ENCODE measurements at places on chromosomes 4 and X.

- DNase-seq = peak; percentile 15
Observed at GRCh38 chrX:106415276-106415895, 196.4 kb upstream of the RADX start.

- DNase-seq = peak; percentile 38
Observed at GRCh38 chrX:131288738-131289511, at the start of gene IGSF1. IGSF1 (minus strand) TSS chrX:131289306; CDS start chrX:131286674, 2,632 bp downstream.

- no peak for DNase-seq
Observed at GRCh38 chr4:151389311-151389710, 19.7 kb upstream of the FHIP1A start.

DNA sequence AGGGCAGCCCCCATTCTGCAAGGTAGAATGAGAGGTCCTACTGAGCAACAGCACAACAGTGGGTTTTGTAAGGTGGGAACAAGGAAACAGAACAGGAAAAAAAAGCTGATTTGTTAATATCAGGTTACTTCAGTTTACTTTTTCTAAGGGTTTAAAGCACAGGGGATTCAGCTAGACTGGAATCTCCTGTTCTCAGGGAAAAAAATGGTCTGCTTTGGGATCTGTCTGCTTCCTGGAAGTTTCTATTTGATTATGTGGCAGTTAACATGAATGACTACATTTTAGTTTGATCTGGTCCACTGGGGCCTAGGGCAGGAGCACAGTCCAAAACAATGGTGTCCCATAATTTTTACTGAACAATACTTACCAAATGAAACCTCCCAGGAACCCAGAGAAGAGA, 104.6 kb downstream of the FBXW7 start:
- DNase-seq = no peak

GRCh38 chrX:154040863-154041262, 21.2 kb upstream of the IRAK1 start:
- no peak for DNase-seq

GRCh38 chr4:148634476-148634875, 192.3 kb upstream of the NR3C2 start:
- DNase-seq = peak; percentile 3

GRCh38 chr4:94974773-94975172, 217.0 kb downstream of the BMPR1B start:
- DNase-seq = peak; percentile 36

- no peak for DNase-seq
Observed at GRCh38 chr4:84907145-84907544, 59.3 kb downstream of the WDFY3 start.

DNA sequence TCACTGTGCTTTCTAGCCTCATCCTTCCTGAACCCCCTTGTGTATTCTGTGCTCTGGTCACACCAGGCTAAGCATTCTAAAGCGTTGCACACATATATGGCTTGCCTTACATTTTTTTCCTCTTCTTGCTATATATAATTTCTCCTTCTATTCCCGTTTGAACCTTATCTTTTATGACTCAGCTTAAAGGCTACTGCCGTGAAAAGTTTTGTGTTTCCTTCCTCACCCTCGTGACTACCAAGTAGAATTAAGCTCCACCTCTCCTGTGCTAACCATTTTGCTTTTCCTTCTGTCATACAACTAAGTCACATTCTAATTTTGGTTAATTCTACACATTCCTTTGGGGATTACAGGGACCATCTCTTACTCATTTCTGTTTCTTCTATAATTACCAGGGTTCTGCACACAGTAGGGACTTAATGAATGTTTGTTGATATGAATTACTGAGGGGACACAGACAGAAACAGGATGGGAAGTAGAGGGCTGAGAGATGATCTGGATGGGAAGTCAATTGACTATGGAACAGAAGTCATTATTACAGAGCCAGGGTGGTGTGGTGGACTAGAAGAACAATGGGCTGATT, 67.1 kb downstream of the DOCK11 start:
- DNase-seq = peak; percentile 21

DNA sequence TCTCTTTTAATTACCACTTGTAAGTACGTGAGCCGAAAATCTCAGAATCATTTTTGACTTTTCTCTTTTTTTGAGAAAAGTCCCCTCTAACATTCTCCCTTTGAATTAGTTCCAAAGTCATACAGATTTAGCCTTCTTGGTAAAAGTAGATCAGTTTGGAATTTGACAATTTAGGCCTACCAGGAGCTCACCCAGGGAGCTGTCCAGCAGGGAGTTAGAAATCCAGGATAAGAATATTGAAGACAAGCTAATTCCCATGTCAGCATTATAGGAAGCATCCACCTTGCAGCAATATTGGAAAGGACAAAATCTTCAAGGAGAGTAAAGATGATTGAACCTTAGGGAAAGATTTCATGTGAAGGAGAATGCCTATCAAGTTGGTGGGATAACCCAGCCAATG, 352.2 kb upstream of the CPEB2 start:
- peak; percentile 30 for DNase-seq

DNA sequence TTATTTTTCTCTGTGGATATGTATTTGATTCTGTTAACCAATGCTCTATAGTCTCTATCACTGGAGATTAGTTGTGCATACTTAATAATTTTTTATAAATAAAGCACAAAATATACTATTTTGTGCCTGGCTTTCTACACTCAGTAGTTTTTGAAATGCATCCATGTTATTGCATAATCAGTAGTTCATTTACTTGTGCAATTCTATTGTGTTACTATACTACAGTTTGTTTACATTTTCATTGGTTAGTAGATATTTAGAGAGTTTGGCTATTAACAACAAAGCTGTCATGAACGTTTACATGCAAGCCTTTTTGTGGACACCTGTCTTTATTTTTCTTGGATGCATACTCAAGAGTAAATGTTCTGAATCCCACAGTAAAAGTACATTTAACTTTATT, 265.0 kb upstream of the FAT4 start:
- no peak for DNase-seq

DNA sequence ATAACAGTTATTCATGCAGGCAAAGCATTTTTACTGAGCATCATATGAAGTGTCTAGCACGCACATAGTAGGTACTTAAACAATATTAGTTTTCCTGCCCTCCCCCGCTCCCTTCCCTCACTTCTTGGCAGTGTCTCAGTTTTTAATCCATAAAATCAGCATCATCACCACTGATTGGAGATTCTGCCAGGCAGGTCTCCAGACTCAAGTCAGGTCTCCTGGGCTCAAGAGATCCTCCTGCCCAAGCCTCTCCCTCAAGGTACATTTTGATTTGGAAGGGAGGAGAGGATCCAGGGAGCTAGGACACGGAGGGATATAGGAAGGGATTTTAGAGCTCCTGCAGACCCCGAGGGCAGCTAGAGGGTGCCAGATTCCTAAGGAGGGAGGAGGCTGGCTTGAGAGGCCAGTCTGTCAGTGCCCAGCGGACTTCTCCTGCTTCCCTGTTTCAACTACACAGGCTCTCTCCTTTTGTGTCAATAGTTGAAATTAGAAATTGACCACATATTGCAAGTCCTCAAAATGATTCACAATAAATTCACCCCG, 4.4 kb upstream of the FAT1 start:
- peak; percentile 55 for DNase-seq

DNA sequence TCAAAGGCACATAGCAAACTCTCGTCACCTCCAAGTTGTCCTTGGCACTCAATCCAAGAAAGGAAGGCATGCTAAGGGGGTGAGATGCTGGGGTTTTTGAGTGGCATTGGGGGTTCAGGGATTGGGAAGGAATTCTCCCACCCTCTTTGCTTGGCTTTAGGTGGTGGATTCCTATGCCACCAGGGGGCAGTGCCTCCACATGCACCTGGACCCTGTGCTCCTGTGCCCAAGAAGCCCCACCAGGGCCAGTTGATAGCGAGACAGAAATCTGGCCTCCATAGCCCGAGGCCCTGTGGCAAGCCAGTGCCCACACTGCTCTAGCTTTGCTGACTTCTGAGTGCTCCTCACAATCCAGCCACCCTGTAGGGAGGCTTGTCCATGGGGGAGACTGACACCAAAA, 2.0 kb upstream of the FATE1 start:
- peak; percentile 1 for DNase-seq

DNA sequence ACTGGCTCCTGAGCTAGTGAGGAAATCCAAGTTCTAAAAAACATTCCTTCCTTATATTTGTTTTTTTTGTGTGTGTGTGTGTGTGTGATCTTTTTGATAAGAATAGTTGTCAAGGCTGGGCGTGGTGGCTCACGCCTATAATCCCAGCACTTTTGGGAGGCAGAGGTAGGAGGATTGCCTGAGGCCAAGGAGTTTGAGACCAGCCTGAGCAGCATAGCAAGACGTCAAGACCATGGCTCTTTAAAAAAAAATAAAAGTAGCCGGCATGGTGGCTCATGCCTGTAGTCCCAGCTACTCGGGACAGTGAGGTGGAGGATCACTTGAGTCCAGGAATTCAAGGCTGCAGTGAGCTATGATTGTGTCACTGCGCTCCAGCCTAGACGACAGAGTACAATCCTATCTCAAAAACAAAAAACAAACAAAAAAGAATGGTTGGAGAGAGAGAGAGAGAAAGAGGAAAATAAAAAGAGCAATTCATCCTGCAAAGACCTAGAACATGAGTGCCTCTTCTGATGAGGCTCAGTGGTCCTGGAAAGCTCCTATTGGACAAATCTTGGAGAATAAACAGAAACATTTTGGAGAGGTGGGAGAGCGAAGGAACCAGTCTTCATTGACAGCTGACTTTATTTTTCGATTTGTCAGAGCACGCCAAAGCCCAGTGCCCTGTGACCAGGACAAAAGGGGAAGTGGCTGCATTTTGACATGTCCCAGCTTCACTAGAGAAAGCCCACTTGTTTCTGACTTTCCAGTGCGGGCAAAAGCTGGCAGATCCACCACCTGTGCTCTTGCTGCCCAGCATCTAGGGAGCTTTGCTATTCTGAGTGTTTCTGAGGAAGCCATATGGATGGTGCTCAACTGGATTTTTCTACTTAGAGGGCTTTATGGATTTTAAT, 244.7 kb downstream of the PALLD start:
- DNase-seq = no peak

- no peak for DNase-seq
Observed at GRCh38 chrX:119900976-119901375, 5.3 kb downstream of the AKAP14 start.

GRCh38 chrX:101550751-101551379, 518 bp downstream of the ARMCX1 start:
- DNase-seq = peak; percentile 51

GRCh38 chr4:5096261-5096660, 45.0 kb downstream of the STK32B start:
- peak; percentile 83 for DNase-seq

DNA sequence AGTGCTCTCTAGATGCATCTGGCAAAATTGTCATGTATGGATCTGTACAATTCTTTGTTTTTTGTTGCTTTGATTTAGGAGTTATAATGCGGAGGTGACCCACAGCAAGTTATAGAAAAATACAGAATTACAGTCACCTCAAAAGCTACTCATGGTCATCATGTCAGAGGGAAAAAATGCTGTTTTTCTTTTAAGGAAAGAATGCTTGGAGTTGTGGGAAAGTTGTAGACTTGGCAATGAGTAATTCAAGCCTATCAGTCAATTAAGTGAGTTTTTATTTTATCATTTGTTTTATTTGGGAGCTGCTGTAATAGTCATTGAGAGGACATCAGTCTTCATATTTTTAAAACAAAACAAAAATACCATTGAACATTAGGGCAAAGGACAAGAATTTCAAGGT, 16.4 kb downstream of the FHL1 start:
- DNase-seq = peak; percentile 87

- no peak for DNase-seq
Observed at GRCh38 chr4:85784348-85784747, 309.4 kb downstream of the ARHGAP24 start.

GRCh38 chrX:137652086-137652485, 86.2 kb downstream of the ZIC3 start:
- no peak for DNase-seq

- peak; percentile 29 for DNase-seq
Observed at GRCh38 chr4:173167758-173168395, 734 bp upstream of the GALNT7 start.

GRCh38 chr4:3744901-3745300, 21.3 kb upstream of the ADRA2C start:
- no peak for DNase-seq

DNA sequence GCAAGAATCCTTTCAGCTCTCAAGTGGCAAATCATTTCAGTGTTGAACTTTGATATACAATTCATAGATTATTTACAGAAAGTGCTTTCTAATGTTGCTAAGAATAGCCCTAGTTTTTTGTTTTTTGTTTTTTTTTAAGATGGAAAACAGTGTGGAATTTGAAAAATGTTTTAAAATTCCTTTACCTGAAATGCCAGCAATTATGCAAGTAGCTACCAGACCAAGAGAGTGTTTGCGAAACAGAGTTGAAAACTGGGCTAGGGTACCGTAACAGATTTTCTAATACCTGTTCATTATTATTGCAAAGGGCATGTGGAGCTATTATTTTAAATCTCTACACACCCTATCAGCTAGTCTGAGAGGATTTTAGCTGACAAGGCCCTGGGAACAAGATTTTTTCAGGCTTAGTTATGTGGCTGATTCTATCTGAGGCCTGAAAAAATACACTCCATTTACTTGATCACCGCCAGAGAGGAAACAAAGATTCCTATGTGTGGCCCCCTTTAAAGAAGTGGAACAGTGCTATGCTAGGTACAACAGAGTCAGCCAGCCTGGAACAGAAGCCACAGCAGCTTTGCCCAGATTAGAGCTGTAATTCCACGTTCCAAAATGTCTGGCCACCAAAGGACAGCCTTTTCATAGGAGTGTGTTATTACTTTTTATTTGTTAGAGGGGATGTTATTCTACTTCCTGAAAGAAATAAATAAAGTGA, 46.9 kb upstream of the SLC39A8 start:
- DNase-seq = no peak

DNA sequence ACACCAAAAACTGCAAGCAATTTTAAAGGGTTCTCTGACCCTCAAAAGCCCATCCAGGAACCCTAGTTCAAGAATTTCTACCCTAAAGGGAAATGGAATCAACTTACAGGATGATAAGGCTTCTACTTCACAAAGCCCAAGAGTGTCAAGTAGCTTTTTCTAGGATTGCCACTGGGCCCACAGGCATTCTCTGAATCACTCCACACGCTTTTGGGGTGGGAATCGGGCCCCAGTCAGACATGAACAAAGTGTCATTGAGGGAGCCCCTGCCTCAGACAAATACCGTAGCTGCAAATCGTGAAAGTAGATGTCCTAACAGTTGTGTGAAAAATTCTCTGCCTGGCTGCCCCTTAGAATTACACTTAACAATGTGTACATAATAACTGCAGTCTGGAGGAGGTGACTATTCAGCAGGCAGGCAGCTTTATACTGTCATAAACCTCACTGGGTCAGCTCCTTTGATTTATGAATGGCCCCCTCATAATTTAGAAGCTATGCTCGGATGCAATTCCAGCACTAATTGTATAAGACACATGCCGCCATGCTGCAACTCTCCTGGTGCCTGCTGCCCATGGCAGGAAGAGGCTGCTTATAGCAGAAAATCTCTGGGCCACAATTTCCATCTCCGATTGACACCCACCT, 36.7 kb downstream of the CHRDL1 start:
- no peak for DNase-seq

- DNase-seq = no peak
Observed at GRCh38 chr4:6956434-6957147, 47.0 kb downstream of the TBC1D14 start.

DNA sequence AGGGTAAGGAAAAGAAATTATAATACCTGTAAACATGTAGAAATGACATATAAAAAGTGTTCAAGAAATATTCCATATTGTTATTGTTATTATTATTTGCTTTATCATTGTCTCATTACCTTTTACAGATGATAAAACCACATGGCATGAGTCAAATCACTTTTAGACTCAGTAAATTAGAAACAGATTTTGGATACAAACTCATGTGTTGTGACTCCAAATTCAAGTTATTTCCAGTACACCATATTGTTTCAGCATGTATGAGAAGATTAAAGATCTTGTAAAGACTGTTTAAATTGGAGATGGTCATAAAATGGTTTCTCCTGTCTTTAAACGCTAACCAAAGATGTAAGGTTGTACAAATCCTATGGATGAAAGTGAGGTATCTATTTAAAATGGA, 18.1 kb downstream of the PPP1R2C start:
- DNase-seq = no peak
